ENCODE measurements at places on chromosomes 1 and 21.

DNA sequence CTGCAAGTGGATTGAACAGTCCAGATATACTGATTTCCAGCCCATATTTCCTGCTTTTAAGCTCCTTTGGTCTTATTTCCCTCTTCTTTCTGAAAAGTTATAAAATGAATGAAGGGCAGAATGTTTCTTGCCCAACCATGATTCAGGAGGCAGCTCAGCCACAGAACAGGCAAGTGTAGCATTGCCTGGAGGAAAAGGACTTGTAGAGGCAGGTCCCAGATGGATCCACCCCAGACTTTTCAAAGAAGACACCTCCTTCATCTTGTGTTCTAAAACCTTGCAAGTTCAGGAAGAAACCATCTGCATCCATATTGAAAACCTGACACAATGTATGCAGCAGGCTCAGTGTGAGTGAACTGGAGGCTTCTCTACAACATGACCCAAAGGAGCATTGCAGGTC lies at the start of gene CLCA2:
Gene CLCA2, plus strand, starts transcription at position 299 of the 400 bp plus-strand sequence. Its CDS starts 77 bp downstream, at position 376.
- ATAC-seq: no peak

- ATAC-seq: no peak
Observed at GRCh38 chr1:67578397-67579020, 106.5 kb upstream of the GADD45A start.

DNA sequence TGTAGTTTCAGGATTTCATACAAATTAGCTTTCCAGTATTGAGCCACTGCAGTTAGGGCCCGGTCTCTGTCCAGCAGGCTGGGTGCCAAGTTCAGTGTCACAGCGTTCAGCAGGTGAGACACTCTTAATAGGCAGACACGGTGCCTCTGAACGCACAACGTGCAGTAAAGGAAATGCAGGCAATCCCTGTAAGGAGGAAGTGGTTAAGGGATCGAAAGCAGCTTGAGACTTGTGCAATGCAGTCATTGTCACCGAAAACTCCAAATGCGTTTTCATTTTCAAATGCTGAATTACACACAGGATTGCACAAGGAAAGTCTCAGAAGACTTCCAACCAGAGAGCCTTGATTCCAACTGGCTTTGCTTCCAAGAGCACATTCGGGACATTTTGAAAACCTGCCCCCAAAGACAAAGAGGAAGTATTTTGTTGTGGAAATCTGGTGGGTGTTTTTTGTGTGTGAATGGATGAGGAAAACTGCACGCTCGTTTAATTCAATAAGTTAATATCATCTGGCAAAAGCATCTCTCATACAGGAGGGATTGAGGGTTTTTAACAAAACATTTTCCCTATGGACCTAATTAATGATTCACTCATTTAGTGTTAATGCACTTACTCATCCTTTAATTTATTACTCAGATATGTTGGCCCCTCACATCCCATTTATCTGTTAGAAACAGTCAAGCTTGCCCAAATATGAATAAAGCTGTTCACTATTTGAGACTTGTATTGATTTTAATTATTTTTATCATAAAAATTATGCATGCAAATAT lies 61.6 kb downstream of the PTGS2 start:
- peak; percentile 93 for ATAC-seq

DNA sequence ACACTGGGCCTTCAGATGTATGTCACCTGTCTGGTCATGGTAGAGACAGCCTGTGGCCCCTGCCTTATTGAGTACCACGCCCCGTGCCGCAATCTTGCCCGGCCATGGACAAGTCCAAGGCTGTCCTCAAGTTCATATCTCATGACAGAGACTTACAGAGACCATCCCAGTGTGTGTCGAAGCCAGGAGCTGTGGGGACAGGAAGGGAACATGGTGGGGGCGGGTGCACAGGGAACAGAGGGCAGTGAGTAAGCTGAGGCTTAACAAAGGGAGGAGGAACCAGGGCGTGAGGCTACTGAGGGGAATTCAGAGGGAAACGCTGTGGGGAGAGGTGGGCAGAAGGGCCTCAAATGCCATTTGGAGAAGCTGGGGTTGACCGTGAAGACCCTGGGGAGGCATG lies 75.8 kb downstream of the ALPL start:
- no peak for ATAC-seq

GRCh38 chr1:37902983-37903382 lies 43.6 kb upstream of the MTF1 start:
- no peak for ATAC-seq

DNA sequence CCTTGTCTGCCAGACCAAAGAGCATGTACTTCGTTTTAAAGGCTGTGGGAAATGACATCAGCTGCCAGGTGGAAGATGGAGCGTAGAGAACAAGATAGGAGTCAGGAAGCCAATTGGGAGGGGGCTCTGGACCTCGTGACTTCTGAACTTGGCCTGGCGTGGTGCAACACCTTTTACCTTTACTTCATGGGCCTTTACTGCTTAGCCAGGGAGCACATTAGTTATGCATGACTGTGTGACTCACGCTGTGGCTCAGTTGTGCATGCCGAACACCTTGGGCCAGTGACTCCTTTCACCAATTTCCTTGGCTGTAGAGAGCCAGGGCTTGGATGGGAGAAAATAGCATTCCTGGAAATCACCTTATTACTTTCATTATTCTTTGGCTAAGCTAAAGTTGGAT lies 7.2 kb downstream of the XCL1 start:
- ATAC-seq: no peak

- ATAC-seq: peak; percentile 37
Observed at GRCh38 chr1:147753081-147753480, 7.3 kb downstream of the GJA5 start.

DNA sequence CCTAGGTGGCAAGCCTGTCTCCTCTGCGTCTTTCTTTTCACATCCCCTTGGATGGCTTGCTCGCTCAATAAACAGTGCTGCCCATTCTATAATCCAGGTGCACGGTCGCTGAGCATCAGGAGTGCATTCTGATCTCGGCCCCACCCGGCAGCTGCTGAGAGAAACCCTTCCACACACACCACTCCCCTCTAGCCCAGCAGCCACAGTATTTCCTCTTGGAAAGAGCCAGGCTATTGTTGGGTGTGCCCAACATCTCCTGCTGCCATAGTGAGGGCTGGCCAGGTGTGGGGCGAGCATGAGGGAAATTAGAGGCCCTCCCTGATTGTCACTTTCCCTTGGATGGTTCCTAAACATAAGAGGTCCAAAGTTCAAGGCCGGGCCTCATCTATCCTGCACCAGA lies 24.7 kb downstream of the GPA33 start:
- ATAC-seq: no peak

- no peak for ATAC-seq
Observed at GRCh38 chr1:32693455-32694174, 9.0 kb downstream of the SYNC start.

- ATAC-seq: peak; percentile 85
Observed at GRCh38 chr1:21607549-21608529, 61.3 kb downstream of the RAP1GAP start.

DNA sequence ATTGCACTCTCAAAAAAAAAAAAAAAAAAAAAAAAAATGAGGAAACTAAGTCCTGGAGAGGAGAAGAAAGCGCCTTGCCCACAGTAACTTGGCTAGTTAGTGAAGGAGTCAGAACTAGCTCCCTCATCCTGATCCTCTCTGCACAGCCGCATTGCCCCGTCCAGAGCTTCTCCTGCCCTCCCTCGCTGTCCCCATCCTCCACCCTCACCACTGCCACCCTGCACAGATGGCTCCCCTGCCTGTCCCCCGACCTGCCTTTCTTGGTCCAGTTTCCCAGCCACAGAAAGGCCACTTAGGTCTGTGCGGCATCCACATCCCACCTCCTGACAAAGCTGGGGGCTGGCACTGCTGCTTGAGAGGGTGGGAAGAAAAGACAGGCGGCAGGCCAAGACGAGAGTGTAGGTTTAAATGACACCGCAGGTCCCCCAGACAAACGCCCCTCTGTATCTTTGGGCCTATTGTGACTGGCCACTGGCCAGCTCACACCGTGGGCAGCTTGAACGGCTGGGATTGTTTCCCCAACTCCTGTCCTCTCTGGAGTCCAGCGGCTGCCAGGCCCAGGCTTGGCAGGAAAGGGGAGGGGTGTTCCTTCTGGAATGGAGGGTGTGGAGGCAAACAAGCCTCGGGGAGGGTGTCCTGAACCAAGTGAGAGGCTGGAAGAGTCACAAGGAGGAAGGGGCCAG lies 20.2 kb downstream of the NCMAP start:
- peak; percentile 5 for ATAC-seq

DNA sequence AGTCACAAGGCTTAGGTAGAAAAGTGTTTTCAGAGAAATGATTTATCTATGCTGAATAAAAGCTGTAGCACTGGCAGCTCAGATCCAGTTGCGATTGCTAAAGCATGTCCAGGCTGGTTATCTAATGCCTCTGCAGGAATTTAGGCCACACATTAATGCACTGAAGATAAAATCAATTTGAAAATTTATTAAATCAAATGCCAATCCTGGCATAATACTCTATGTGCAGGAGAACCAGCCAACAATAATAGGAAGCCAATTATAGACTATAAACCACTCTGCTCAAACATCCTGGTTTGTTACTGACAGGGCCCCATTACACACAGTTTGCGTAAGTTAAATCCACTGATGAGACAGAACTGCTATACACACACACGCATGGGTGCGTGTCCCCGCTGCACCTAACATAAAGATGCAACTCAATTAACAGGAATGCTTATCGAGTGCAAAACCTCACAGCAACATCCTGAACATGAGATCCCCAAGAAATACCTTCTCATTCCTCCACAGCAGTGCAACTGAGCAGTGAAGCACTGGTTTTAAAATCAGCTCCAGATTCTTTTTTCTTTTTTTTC lies 40.6 kb downstream of the PTP4A2 start:
- ATAC-seq: no peak

DNA sequence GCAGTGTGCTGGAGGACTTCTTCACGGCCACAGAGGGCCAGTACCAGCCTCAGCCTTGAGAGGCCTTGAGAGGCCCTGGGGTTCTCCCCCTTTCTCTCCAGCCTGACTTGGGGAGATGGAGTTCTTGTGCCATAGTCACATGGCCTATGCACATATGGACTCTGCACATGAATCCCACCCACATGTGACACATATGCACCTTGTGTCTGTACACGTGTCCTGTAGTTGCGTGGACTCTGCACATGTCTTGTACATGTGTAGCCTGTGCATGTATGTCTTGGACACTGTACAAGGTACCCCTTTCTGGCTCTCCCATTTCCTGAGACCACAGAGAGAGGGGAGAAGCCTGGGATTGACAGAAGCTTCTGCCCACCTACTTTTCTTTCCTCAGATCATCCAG lies 6.2 kb upstream of the HDAC1 start:
- ATAC-seq: no peak

GRCh38 chr1:229046251-229046853 lies 224.6 kb upstream of the RAB4A start:
- ATAC-seq: no peak

DNA sequence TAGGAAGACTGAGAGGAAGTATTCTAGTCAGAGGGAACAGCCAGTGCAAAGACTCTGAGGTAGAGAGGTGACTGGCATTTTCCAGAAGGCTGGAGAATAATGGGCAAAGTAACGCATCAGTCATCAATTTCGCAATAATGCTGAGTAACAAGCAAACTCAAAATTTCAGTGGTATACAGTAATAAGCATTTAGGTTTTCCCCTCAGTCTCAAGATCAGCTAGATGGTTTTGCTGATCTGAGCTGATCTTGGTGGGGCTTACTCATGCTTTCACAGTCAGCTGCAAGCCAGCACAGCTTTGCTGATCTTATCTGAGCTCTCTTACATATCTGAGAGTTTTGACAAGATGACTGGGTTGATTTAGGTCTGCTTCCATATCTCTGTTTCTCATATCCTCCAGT lies 108.7 kb downstream of the TSEN15 start:
- ATAC-seq: no peak

- peak; percentile 92 for ATAC-seq
Observed at GRCh38 chr1:39960431-39960958, 5.5 kb downstream of the MFSD2A start.

Data from stimulated activated memory B cell treated with anti-CD40 and anti-IgM and Interleukin-4, amounts not matched to agents 10 μg/mL and 1 μg/mL and 100 μg/mL, for 72 hours (primary cell).